ENCODE measurements at places on chromosomes 7 and 10. TPM values are rescaled to one million over a fixed set of nuclear protein-coding genes. Genes with fewer than 3 reads are reported as not detected.

The ADIRF gene
- total RNA-seq = not detected

The NME8 gene
- total RNA-seq = not detected

The SPDYE1 gene
- not detected for total RNA-seq

DNA sequence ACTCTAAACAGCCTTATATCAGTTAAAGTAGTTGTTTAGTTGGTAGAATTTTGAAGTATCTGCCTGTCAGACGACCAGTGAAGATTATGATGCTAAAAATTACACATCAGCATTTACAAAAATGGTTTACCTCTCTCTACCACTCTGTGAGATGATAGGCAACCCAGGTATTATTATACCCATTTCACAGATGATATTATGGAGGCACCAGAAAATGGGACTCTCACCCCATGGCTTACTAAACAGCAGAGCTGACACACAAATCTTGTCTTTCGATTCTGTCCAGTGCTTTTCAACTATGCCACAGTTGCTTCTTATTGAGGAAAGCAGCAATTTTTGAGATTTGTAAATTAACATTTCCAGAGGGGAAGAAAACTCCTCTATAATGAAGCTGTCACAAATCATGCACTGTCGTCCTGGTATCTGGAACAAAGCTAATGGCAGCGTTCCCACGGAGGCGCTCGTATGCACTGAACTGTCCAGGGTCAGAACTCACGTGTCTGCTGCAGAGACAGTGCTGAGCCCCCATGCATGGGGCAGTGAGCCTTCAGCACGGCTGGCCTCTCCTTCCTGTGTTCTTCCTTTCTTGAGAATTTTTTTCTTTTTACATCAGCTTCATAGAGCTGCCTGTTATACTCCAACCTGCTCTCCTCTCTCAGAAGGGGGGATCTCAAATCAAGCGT, 381.1 kb downstream of the SDK1 start:
- no peaks in the 10 kb centered on the region for H3K4me1 ChIP-seq
- H3K36me3 ChIP-seq = no peaks in the 10 kb centered on the region
- H3K27ac ChIP-seq = no peak overlapping the region
- H3K27me3 ChIP-seq = peaks cover 6% of the 10 kb centered on the region
- H3K4me3 ChIP-seq = no peak overlapping the region

DNA sequence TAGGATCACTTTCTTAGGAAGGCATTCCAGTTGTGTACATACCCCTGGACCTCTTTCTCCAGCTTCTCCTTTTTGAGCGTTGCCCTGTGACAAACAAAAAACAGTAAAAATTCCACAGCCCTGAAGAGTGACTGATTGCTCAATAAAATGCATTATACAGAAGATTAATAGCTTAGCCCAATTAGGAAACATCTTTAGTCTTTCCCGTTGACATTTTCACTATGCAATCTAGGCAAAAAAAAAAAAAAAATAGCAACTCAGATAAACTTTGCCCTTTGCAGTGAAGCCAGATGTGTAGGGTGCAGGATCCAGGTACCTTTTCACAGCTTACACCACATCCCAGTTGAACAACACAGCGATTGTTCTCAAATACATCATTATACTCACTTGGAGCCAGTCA, 17.9 kb downstream of the COL28A1 start:
- no peaks in the 10 kb centered on the region for H3K4me1 ChIP-seq
- peaks cover 4% of the 10 kb centered on the region for H3K27me3 ChIP-seq
- no peak overlapping the region for H3K27ac ChIP-seq
- no peaks in the 10 kb centered on the region for H3K36me3 ChIP-seq
- DNase-seq = no peak
- H3K4me3 ChIP-seq = no peak overlapping the region

- no peak overlapping the region for H3K27ac ChIP-seq
- DNase-seq = no peak
- no peaks in the 10 kb centered on the region for H3K36me3 ChIP-seq
- H3K4me3 ChIP-seq = no peak overlapping the region
- H3K27me3 ChIP-seq = no peaks in the 10 kb centered on the region
Measured at GRCh38 chr10:111119637-111120036, 42.8 kb downstream of the ADRA2A start.

GRCh38 chr10:80535671-80536360, 1.9 kb upstream of the SH2D4B start:
- DNase-seq = peak; percentile 85
- peak overlapping the region; percentile 99 for H3K27ac ChIP-seq
- H3K4me1 ChIP-seq = peaks cover 26% of the 10 kb centered on the region
- peak overlapping the region; percentile 93 for H3K4me3 ChIP-seq

GRCh38 chr10:84156768-84157167, 16.8 kb upstream of the GPR15LG start:
- no peak overlapping the region for H3K4me3 ChIP-seq
- peak; percentile 59 for DNase-seq
- H3K27ac ChIP-seq = peak overlapping the region; percentile 29
- peaks cover 34% of the 10 kb centered on the region for H3K4me1 ChIP-seq

DNA sequence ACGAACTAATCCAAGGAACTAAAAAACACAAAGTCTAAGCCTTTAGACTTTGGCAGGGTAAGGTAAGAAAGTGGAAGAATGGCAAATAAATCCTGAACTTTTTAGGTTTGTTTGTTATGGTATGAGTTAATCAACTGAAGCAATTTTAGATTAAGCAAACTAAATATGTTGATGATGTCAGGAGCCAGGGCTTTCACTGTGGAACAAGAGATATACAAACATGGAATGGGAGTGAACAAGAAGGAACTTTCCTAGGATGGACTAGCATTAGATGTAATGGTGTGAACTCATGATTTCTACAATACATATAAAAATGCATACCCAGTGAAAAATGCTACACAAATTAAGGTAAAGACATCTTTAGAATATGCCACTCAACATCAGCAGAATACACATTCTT, 35.8 kb downstream of the NT5C2 start:
- no peak overlapping the region for H3K4me3 ChIP-seq
- H3K27ac ChIP-seq = no peak overlapping the region
- no peak for DNase-seq
- H3K4me1 ChIP-seq = no peaks in the 10 kb centered on the region
- no peaks in the 10 kb centered on the region for H3K27me3 ChIP-seq
- peaks cover 11% of the 10 kb centered on the region for H3K36me3 ChIP-seq

GRCh38 chr10:98259606-98260315, 8.2 kb downstream of the LOXL4 start:
- H3K4me1 ChIP-seq = no peaks in the 10 kb centered on the region
- H3K36me3 ChIP-seq = peaks cover 3% of the 10 kb centered on the region
- no peak for DNase-seq
- H3K4me3 ChIP-seq = no peak overlapping the region
- no peak overlapping the region for H3K27ac ChIP-seq
